Stomach (tissue), 19 donors: ENCODE measurements at places on chromosomes 6 and 20. TPM values are rescaled to one million over a fixed set of nuclear protein-coding genes. Genes with fewer than 3 reads are reported as not detected.

C4A gene
- total RNA-seq: 248 TPM

SLC17A3 gene
- total RNA-seq: not detected

GRCh38 chr6:124069230-124069950 is 265.7 kb downstream of the NKAIN2 start:
- DNase-seq: no peak

- DNase-seq: no peak
Observed at GRCh38 chr20:5674176-5674660, 76.0 kb upstream of the SHLD1 start.

- no peak for DNase-seq
Observed at GRCh38 chr20:48165401-48165685, 380.1 kb upstream of the SULF2 start.

ADGRG6 gene
- total RNA-seq: 78.2 TPM

GRCh38 chr6:53979468-53980067 is 131.7 kb upstream of the MLIP start:
- peak; percentile 62 for DNase-seq

DNA sequence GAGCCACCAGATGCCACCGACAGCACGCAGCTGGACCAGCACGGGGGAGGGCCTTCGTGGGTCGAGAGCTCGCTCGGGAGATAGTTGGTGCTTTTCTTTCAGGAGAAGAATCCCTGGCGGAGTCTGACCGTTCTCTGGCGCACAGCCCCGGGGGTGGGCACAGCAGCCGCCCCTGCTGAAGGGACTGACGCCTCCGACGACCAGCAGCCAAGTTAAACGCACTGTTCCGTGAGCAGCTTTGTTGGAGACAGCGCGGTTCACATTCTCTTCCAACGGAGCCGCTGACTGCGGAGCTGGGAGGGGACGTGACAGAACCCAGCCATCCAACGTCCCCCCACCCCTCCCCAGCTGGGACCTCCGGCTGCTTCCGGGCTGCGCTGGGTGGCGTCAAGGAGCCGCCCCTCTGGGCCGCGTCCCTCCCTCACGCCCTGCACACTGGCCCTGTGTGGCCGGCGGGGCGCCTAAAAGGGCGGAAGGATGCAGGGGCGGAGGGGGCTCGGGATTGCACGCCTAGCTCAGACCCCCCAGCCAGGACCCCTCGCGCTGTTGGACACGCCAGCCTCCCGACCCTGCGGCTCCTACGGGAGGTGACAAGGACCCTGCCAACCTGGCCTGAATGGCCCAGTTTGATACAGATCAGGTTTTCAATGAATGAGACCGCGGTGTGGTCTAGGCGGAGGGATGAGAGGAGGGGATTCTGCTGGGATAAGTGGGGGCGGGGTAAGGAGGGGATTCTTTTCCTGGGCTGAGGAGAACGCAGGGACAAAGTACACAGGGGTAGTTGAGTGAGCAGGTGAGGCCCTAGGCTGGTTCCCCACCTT is 36.4 kb upstream of the KHDC1 start:
- peak; percentile 77 for DNase-seq

- DNase-seq: no peak
Observed at GRCh38 chr20:8310618-8311017, 178.6 kb downstream of the PLCB1 start.

DNA sequence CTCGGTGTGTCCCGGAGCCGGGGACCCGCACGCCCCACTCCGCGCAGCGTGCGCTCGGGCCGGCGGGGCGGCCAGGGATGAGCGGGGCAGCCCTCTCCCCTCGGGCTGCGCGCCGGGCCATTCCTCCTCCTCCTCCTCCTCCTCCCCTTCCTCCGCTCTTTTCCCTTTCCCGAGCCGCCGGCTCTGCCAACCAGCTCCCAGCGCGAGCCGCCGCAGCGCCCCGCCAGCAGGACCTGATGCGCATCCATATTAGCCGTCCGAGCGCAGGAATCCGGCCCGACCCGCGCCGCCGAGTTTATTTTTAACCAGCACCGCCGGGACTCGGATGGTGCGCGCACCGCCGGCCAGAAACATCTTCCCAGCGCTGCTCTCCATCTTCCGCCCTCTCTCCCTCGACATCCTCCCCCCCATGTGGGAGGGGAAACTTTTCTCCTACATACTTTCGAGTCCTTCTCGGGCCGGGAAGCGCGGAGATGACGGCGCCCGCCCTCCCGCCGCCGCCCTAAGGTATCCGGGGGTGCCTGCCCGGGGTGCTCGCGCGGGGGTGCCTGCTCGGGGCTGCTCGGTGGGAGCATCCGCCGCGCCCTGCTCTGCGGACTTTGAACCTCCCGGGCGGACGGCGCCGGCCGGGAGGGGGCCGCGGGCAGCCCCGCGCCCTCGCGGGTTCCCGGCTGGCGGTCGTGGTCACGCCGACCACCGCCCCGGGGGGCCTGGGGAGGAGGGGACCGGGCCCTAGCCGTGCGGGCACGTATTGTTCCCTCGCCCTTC is 619 bp downstream of the RREB1 start:
- peak; percentile 82 for DNase-seq

CST9L gene
- total RNA-seq: not detected

GRCh38 chr20:46767127-46767761 is 57.8 kb downstream of the SLC2A10 start:
- peak; percentile 50 for DNase-seq

DNA sequence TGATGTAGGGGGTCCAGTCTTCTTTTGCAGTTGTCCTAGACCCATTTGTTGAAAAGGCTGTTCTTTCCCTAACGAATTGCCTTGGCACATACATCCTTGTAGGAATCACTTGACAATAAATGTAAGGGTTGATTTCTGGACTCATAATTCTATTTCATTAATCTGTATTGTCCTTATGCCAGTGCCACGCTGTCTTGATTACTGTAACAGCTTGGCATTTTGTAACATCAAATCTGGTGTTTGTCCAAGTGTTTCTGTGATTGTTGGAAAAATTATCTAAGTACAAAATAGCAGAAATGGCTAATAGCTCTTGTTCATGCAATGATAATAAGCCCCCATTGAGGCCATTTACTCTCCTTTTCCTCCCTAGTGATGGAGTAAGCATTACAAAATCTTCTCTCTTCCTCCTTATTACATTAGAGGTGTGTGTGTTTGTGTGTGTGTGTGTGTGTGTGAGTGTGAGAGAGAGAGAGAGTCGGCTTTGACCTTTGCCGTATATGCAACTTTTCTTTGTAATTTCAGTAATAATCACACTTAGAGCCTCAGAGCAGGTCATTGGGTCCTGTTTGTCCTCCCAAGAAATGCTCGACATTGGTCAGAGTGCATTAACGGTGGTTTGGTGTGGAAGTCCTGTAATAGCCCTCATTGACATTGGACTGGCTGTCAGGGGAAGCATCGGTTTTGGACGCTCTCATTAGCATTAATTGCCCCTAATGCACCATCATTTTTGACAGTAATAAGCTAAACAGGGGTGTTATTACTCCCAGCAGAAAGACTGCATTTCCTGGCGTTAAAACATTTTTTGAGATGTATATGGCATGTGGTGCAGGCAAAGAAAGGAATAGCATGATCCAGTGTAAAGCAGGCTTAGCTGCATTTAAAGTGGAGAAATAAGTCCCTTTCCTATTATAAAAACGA is 40.7 kb upstream of the MROH8 start:
- DNase-seq: no peak

GRCh38 chr20:32832664-32833063 is 12.9 kb downstream of the MAPRE1 start:
- DNase-seq: no peak

GATA5 gene
- total RNA-seq: not detected

DNA sequence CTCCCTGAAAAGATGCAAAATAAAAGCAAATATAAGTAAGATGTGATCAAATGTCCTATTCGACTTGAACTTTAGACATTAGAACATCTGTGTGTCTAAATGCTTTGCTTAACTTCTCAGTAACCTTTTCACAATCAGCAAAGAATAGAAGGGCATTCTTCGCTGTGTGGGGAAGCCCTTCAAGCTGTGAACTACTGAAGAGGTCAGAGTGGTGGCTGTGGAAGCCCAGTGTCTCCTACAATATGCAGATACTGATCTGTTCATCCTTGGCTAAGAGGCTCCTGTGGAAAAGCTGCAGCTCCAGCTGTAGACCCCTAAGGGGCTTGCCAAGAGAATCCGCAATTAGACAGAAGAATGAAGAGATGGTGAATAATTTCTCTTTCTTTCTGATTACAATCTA is 400.3 kb upstream of the SASH1 start:
- DNase-seq: no peak
